ENCODE measurements at places on chromosomes 12 and 14.

DNA sequence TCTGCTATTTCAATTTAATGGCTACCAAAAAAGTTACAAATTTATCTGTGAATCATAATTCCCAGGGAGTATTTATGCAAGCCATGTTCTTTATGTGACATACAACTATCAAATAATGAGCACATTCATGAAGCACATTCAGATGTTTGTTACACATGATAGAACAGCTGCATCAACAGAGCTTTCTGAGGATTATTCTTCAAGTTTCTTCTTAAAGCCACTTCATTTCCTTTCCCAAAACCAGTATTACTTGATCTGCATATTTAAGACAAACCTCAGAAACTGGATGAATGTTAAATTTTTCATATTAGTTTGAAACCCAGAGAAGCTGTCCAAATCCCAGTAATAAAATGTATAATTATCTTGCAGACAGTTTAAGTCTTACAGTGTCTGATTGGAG is 73.6 kb upstream of the SOX5 start:
- H3K36me3 ChIP-seq = no peaks in the 10 kb centered on the region
- H3K27me3 ChIP-seq = no peaks in the 10 kb centered on the region
- H3K4me1 ChIP-seq = no peaks in the 10 kb centered on the region
- no peak overlapping the region for H3K4me3 ChIP-seq
- H3K27ac ChIP-seq = no peak overlapping the region
- DNase-seq = no peak

DNA sequence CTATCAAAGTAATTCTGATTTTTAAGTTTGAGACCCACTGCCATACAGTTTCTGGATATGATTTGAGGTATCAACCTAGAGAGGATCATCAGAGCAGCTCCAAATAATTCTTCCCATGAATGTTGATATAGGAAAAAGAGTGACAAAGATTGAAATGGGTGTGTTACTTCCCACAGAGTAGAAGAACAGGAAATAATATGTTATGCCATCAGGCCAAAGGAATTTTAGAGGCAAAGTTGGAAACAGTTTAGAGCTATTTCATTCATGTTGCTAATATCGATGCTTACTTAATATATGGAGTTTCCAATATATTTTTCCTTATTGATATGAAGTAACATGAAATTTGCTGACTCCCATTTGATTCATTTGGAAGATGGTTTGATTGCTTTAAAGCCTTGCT is 8.9 kb upstream of the MSRB3 start:
- H3K27me3 ChIP-seq = no peaks in the 10 kb centered on the region
- H3K27ac ChIP-seq = no peak overlapping the region
- H3K4me3 ChIP-seq = no peak overlapping the region
- DNase-seq = no peak

- H3K27ac ChIP-seq = no peak overlapping the region
- H3K4me1 ChIP-seq = no peaks in the 10 kb centered on the region
- no peaks in the 10 kb centered on the region for H3K36me3 ChIP-seq
- no peak for DNase-seq
These were observed 33.8 kb downstream of the DMAC2L start for GRCh38 chr14:50345846-50346422.

GRCh38 chr14:75875958-75876357 is 105.8 kb downstream of the TGFB3 start:
- no peak overlapping the region for H3K27ac ChIP-seq
- H3K4me3 ChIP-seq = no peak overlapping the region
- no peaks in the 10 kb centered on the region for H3K4me1 ChIP-seq
- no peak for DNase-seq

DNA sequence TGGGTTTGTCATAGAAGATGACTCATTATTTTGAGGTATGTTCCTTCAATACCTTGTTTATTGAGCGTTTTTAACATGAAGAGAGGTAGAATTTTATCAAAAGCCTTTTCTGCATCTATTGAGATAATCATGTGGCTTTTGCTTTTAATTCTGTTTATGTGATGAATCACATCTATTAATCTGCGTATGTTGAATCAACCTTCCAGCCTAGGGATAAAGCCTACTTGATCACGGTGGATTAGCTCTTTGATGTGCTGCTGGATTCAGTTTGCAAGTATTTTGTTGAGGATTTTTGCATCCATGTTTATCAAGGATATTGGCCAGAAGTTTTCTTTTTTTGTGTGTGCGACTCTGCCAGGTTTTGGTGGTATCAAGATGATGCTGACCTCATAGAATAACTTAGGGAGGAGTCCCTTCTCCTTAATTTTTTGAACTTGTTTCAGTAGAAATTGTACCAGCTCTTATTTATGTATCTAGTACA is 602.6 kb downstream of the SNAPC1 start:
- H3K4me3 ChIP-seq = no peak overlapping the region
- H3K36me3 ChIP-seq = no peaks in the 10 kb centered on the region
- no peak overlapping the region for H3K27ac ChIP-seq
- DNase-seq = no peak
- H3K27me3 ChIP-seq = no peaks in the 10 kb centered on the region

- no peaks in the 10 kb centered on the region for H3K4me1 ChIP-seq
- no peaks in the 10 kb centered on the region for H3K36me3 ChIP-seq
- H3K27ac ChIP-seq = no peak overlapping the region
These were observed 15.3 kb downstream of the RFLNA start for GRCh38 chr12:124310178-124310577.

DNA sequence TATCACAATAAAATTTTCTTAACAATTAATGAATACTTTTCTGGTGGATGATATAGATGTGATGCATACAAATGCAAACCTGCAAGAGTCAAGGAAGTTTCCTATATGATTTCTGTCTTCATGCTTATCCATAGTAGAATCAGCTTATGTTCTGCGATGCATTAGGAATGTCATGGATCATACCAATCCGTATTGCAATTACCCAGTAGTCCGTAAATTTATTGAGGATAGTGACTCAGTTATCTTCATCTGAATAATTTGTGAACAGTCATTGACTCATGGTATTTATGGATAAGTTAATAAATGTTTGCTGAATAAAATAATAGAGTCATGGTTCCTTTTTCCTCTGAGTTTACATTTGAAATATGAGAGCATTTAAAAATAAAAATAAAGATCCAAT is 483.4 kb downstream of the LRFN5 start:
- no peaks in the 10 kb centered on the region for H3K4me1 ChIP-seq
- no peak overlapping the region for H3K27ac ChIP-seq
- H3K4me3 ChIP-seq = no peak overlapping the region
- DNase-seq = no peak

DNA sequence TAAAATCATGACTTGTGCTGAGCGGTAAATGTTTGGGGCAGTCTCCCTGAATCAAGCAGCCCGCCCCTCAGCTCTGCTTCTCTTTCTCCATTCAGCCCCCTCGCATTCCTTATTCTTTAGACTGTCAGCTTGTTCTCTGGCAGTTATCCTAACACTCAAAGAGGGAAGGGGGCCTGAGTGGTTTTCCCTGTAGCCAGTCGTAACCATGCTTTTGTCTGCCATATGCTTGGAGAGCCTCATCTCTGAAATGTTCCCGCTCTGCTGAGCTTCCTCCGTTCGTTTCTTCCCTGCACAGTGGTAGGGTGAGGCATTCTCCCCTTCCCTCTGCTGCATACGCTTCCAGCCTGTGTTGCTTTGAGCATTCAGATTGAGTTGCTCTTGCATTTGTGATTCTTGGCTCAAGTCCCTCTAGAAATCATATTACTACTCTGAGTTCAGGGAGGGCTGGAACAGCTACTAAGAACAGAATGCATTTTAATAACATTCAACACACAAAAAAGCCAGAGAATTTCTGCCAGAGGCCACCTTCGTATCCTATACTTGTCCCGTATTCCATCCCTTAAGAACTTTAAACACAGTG is 119.7 kb downstream of the FBXL14 start:
- no peaks in the 10 kb centered on the region for H3K27me3 ChIP-seq
- peaks cover 9% of the 10 kb centered on the region for H3K4me1 ChIP-seq
- H3K27ac ChIP-seq = peak overlapping the region; percentile 1
- no peak overlapping the region for H3K4me3 ChIP-seq
- DNase-seq = peak; percentile 15
- H3K36me3 ChIP-seq = no peaks in the 10 kb centered on the region

DNA sequence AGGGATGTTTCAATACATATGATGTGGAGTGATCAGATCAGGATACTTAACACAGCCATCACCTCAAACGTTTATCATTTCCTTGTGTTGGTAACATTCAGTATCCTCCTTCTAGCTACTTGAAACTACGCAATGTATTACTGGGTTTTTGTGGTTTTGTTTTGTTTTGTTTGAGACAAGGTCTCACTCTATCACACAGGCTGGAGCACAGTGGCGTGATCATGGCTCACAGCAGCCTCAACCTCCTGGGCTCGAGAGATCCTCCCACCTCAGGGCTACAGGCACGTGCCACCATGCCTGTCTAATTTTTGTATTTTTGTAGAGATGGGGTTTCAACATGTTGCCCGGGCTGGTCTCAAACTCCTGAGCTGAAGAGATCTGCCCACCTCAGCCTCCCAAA is 70.2 kb upstream of the BCL11B start:
- no peak for DNase-seq
- no peak overlapping the region for H3K27ac ChIP-seq
- H3K4me1 ChIP-seq = peaks cover 17% of the 10 kb centered on the region
- H3K4me3 ChIP-seq = no peak overlapping the region
- H3K36me3 ChIP-seq = no peaks in the 10 kb centered on the region
- no peaks in the 10 kb centered on the region for H3K27me3 ChIP-seq

- no peak overlapping the region for H3K27ac ChIP-seq
- H3K4me3 ChIP-seq = no peak overlapping the region
- DNase-seq = no peak
- no peaks in the 10 kb centered on the region for H3K36me3 ChIP-seq
- no peaks in the 10 kb centered on the region for H3K4me1 ChIP-seq
- H3K27me3 ChIP-seq = no peaks in the 10 kb centered on the region
These were observed 23.3 kb downstream of the CYP46A1 start for GRCh38 chr14:99707420-99707819.

DNA sequence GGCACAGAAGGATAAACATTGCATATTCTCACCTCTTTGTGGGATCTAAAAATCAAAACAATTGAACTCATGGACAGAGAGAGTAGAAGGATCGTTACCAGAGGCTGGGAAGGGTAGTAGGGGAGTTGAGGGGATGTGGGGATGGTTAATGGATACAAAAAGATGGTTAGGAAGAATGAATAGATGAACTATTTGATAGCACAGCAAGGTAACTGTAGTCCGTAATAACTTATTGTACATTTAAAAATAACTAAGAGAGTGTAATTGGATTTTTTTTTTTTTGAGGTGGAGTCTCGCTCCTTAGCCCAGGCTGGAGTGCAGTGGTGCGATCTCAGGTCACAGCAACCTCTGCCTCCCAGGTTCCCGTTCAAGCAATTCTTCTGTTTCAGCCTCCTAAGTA is 52.0 kb downstream of the NUBPL start:
- H3K36me3 ChIP-seq = no peaks in the 10 kb centered on the region
- H3K27ac ChIP-seq = no peak overlapping the region
- DNase-seq = no peak
- no peak overlapping the region for H3K4me3 ChIP-seq
- H3K27me3 ChIP-seq = no peaks in the 10 kb centered on the region

DNA sequence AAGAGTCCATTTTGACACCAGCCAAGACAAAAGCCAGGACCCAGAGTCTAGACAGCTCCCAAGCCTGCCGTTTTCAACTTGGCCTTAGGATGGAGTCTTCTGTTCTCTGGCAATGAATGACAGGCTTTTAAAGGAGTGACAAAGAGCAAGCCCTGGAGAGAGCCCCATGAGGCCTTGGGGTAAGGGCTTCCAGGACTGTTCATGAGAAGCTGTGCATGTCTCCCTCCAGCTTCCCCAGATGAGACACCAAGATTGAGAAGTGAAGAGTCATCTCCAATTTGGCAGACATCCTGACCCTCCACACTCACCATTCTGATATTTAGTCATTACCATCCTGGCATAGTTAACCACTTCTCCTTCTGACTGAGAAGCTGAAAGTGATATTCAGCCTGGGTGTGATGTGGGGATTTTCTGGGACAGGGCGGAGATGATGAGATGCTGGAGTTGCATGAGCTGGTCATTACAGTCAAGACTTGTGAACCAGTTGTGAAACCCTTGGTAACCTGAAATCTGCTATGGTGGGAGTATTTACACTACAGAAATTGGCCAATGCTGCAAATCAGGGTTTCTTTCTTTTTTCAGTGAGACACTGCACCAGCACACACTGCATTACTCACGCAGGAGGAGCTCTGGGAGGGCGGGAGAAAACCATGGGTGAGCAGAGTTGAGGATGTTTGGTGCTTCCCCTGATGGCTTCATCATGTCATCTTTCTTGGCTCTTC is 77.8 kb downstream of the VCPKMT start:
- H3K27me3 ChIP-seq = no peaks in the 10 kb centered on the region
- DNase-seq = peak; percentile 73
- peaks cover 38% of the 10 kb centered on the region for H3K4me1 ChIP-seq
- H3K27ac ChIP-seq = peak overlapping the region; percentile 87
- H3K4me3 ChIP-seq = no peak overlapping the region

DNA sequence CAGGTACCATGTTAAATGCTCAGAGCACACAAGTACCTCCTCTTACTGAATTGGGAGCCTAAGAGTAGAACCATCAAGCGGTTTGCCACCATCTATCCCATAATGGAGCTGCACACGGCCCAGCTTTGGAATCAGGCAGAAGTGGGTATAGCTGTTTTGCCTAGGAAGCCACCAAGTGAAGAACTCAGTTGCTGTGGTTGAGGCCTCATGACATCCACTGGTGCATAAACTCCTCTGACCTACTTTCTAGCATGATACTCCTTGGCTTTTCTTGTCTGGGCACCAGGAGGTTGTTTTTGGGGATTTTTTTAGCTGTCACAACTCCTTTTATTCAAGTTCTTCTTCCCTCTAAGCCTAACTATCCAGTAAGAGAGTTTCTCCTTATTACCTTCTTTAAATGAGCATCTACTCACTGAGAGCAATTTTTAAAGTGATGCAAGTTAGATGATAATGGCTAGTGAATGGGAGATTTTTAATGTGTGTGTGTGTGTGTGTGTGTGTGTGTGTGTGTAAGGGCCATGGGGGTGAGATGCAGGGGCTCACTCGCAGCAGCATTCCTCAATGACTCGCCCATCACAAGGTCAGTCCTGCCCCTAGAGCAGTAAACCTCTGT is 20.9 kb upstream of the KRAS start:
- H3K27ac ChIP-seq = no peak overlapping the region
- no peak overlapping the region for H3K4me3 ChIP-seq
- H3K27me3 ChIP-seq = no peaks in the 10 kb centered on the region
- H3K4me1 ChIP-seq = no peaks in the 10 kb centered on the region
- no peaks in the 10 kb centered on the region for H3K36me3 ChIP-seq

DNA sequence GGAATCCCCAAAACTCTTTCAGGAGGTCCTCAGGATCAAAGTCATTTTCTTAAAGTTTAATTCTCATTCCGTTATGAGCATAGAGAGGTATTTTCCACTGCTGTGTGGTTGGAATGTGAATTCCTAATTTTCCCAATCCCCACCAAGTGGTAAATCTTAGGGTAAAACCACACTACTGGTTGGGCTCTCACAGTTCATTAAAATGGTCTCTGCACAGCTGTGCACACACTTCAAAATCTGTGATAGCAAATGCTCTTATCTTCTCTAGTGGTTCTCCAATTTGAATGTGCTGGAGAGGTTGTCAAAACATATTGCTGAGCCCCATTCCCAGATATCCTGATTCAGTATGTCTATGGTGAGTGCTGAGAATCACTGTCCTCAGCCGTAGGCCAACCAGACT is 189.1 kb downstream of the BMP4 start:
- no peaks in the 10 kb centered on the region for H3K4me1 ChIP-seq
- no peak for DNase-seq
- no peak overlapping the region for H3K4me3 ChIP-seq
- no peak overlapping the region for H3K27ac ChIP-seq
- H3K36me3 ChIP-seq = no peaks in the 10 kb centered on the region

- peaks cover 8% of the 10 kb centered on the region for H3K4me1 ChIP-seq
- H3K27ac ChIP-seq = no peak overlapping the region
- peaks cover 46% of the 10 kb centered on the region for H3K36me3 ChIP-seq
These were observed 4.0 kb upstream of the CRIP2 start for GRCh38 chr14:105470350-105471296.

All from trophoblast cell (in vitro differentiated cells and primary cell).